ENCODE measurements at places on chromosomes 4 and X.
A peak's percentile ranks its signal among the peaks of the same experiment; 100 is the strongest.

DNA sequence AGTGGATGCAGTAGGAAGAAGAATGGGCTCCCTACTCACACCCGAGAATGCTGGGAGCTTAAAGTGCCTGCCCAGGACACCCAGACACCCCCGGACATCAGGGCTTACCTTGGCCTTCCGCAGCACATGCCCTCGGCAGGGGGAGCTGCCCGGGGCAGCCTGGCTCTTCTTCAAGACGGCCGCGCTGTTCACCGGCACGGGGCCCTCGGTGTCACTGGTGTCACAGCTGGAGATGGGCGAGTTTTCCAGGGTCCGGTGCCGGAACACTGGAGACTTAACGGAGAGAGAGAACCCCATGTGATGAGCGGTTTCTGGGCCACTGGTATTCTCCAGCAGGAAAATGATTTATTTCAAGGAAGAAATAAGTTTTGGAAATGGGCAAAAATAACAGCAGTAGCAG is 170.9 kb downstream of the AFAP1 start:
- H3K27me3 ChIP-seq = no peaks in the 10 kb centered on the region
- H3K36me3 ChIP-seq = peaks cover 100% of the 10 kb centered on the region
- no peak overlapping the region for H3K4me3 ChIP-seq
- peaks cover 4% of the 10 kb centered on the region for H3K4me1 ChIP-seq

DNA sequence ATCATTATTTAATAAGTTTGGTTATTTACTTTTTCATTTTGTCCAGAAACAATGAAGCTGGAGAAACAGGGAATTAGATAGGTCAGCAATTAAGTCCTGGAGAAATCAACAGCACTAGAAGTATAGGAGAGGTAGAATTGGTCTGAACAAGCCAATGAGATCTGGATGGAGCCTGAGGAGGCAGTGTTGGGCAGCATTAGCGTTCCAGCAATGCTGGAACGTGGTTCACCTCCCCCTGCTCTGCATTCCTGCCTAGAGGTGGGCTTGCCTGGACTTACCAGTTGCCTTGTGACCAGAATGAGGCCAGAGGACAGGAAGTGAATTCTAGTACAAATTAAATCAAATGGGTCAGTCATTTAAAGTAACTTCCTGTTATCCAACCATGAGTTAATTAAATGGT is 4.6 kb downstream of the RASSF6 start:
- H3K27ac ChIP-seq = no peak overlapping the region
- H3K4me3 ChIP-seq = no peak overlapping the region
- no peaks in the 10 kb centered on the region for H3K4me1 ChIP-seq
- no peak for DNase-seq

- H3K36me3 ChIP-seq = no peaks in the 10 kb centered on the region
- no peak for DNase-seq
- no peaks in the 10 kb centered on the region for H3K27me3 ChIP-seq
- H3K4me3 ChIP-seq = no peak overlapping the region
- H3K4me1 ChIP-seq = peaks cover 6% of the 10 kb centered on the region
Measured at GRCh38 chr4:88802585-88803286, 105.1 kb upstream of the NAP1L5 start.

GRCh38 chr4:28523681-28524190 is 1663.1 kb downstream of the STIM2 start:
- H3K4me3 ChIP-seq = no peak overlapping the region
- H3K27ac ChIP-seq = no peak overlapping the region
- no peaks in the 10 kb centered on the region for H3K4me1 ChIP-seq
- H3K27me3 ChIP-seq = no peaks in the 10 kb centered on the region
- no peak for DNase-seq
- H3K36me3 ChIP-seq = no peaks in the 10 kb centered on the region

DNA sequence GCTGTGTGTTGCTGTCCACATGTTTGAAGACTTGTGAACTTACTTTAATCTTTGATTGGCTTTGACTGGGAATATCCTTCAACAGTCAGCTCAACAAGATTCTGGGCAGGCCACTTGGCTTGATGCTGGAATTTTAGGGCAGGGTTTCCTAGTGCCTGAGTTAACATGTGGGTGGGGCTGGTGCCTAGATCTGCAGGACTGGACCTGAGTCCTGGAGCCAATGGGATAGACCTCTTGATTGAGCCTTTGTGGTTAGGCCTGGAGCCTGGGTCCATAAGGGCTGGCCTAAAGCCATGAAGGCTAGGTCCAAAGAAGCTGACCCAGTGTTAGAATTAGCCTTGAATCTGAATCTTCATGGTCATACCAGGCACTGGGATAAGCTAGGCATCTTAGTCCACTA is 757.1 kb upstream of the ADGRL3 start:
- DNase-seq = peak; percentile 27
- H3K27ac ChIP-seq = no peak overlapping the region
- no peaks in the 10 kb centered on the region for H3K4me1 ChIP-seq
- no peak overlapping the region for H3K4me3 ChIP-seq
- H3K36me3 ChIP-seq = no peaks in the 10 kb centered on the region

DNA sequence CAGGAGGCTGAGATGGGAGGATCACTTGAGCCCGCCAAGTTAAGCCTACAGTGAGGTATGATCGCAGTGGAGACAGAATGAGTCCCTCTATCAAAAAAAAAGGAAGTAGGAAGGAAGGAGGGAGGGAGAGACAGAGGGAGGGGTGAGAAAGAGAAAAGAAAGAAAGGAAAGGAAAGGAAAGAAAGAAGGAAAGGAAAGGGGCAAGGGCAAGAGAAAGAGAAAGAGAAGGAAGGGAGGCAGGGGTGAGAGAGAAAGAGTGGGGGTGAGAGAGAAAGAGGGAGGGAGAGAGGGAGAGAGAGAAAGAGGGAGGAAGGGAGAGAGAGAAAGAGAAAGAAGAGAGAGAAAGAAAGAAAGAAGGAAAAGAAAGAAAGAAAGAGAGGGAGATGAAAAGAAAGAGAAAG is 13.2 kb downstream of the ELF2 start:
- DNase-seq = no peak
- no peaks in the 10 kb centered on the region for H3K27me3 ChIP-seq
- H3K27ac ChIP-seq = no peak overlapping the region
- H3K4me1 ChIP-seq = peaks cover 6% of the 10 kb centered on the region

- H3K4me1 ChIP-seq = peaks cover 3% of the 10 kb centered on the region
- no peaks in the 10 kb centered on the region for H3K27me3 ChIP-seq
- H3K36me3 ChIP-seq = no peaks in the 10 kb centered on the region
Measured at GRCh38 chr4:106530821-106531220, 162.2 kb upstream of the GIMD1 start.

DNA sequence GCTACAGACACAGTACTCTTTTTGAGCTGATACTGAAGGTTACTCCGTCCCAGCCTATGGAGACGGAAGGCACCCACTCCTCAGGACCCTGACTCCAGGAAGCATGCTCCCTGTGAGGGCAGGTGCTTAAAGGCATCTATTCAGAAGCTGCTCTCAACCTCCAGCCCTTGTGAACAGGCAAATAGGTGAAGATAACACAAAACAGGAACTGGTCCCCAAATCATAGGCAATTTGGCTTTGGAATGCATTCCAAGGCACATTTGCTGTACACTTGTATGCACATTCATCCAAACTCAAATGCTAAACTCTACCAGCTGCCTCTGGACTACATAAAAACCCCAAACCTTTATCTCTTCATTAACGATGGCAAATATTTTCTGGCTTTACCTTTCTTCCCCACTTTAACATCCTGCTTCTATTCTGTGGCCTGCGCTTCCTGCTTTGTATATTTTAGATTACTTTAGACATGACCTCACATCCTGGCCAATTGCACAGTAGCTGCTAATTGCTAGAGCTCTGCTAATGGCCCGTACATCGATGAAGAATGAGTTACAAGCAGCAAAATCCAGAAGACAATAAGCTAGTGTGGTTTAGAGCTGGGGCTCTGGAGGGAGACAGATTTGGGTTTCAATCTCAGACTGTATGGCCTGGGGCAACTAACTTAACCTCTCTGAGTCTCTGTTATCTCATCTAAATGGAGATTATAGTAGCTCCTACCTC is 3.2 kb downstream of the SEL1L3 start:
- peaks cover 30% of the 10 kb centered on the region for H3K4me1 ChIP-seq
- H3K4me3 ChIP-seq = no peak overlapping the region
- no peaks in the 10 kb centered on the region for H3K27me3 ChIP-seq
- no peak overlapping the region for H3K27ac ChIP-seq
- DNase-seq = no peak

DNA sequence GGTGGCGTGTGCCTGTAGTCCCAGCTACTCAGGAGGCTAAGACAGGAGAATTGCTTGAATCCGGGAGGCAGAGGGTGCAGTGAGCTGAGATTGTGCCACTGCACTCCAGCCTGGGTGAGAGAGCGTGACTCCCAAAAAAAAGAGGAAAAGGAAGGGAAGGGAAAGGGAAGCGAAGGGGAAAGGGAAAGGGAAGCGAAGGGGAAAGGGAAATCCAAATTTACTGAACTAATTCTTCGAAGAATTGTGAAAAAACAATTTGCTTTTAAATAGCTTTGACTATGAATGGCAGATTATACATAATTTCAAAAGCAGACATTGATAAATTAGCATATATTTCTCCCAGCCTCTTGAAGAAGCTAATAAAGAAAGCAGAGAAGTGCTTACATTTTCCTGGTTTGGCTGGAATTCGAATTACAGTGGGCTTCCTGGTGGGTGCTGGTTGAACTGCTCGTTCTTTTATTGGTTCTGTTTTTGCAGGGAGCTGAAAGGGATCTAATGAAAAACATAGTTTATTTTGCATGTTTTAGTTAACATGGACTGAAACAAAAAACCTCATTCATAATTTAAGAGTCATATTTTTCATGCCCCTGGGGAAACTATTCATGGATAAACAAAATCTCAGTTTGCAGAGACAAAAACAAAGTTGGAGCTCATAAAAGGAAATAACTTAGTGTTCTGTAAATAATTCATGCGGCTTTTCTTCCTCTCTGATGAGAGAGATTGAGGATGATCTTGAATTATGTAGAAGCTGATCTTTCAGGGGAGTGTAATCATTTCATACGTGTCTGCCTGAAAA is 66.0 kb downstream of the RPS3A start:
- peak overlapping the region; percentile 49 for H3K27ac ChIP-seq
- H3K36me3 ChIP-seq = no peaks in the 10 kb centered on the region
- H3K27me3 ChIP-seq = no peaks in the 10 kb centered on the region
- DNase-seq = no peak

GRCh38 chr4:11451716-11452115 is 23.0 kb upstream of the HS3ST1 start:
- DNase-seq = no peak
- H3K4me1 ChIP-seq = no peaks in the 10 kb centered on the region
- H3K27me3 ChIP-seq = no peaks in the 10 kb centered on the region
- no peaks in the 10 kb centered on the region for H3K36me3 ChIP-seq

DNA sequence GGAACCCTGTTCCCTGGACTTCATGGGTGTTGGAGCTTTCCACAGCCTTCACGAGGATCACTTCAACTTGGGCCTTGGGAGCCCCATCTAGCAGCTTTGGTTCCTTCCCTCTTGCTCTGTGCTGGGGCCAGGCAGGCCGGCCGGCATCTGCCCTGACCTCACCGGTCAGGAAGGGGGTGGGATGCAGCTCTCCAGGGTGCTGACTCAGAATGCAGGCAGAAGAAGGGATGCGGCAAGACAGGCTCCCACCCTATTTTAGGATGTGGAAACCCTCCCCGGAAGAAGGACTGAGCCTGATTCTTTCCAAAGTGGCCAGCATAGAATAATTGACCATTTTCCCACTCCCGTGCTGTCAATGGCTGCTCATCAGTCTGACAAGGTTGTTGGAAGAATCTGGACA is 47.1 kb downstream of the FHDC1 start:
- H3K27ac ChIP-seq = no peak overlapping the region
- no peaks in the 10 kb centered on the region for H3K36me3 ChIP-seq
- H3K27me3 ChIP-seq = peaks cover 4% of the 10 kb centered on the region

DNA sequence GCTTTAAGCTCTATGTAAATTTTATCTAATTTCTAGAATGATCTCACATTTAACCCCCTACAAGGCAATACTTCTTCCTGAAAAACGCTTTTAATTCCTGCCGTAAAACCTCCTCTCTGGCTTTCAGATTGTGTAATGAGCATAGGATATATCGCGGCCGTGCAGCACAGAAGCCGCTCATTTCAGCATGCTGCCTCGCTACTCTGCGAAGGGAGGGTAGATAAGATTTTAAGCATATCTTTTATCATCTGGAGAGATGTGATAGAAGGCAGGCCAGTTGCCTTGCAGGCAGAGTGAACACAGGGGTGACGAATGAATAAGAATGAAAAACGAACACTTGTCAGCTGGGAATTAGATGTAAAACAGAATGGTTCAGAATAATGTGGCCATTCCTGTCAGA is 265.5 kb downstream of the UNC5C start:
- no peak overlapping the region for H3K4me3 ChIP-seq
- no peaks in the 10 kb centered on the region for H3K36me3 ChIP-seq
- no peaks in the 10 kb centered on the region for H3K4me1 ChIP-seq
- no peaks in the 10 kb centered on the region for H3K27me3 ChIP-seq
- no peak overlapping the region for H3K27ac ChIP-seq

DNA sequence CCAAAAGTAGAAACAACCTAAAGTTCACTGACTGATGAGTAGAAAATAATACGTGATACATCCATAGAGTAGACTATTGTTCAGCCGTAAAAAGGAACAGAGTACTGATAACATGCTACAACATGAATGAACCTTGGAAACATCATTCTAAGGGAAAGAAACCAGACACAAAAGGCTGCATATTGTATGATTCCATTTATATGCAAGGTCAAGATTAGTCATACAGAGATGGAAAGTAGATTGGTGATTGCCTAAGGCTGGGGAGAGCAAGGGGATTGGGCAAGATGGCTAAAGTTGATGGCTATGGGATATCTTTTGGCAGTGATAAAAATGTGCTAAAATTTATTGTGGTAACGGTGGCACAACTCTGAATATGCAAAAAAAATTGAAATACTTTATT is 209.1 kb downstream of the RELL1 start:
- H3K36me3 ChIP-seq = no peaks in the 10 kb centered on the region
- no peaks in the 10 kb centered on the region for H3K27me3 ChIP-seq
- H3K4me1 ChIP-seq = no peaks in the 10 kb centered on the region
- H3K4me3 ChIP-seq = no peak overlapping the region
- no peak overlapping the region for H3K27ac ChIP-seq

DNA sequence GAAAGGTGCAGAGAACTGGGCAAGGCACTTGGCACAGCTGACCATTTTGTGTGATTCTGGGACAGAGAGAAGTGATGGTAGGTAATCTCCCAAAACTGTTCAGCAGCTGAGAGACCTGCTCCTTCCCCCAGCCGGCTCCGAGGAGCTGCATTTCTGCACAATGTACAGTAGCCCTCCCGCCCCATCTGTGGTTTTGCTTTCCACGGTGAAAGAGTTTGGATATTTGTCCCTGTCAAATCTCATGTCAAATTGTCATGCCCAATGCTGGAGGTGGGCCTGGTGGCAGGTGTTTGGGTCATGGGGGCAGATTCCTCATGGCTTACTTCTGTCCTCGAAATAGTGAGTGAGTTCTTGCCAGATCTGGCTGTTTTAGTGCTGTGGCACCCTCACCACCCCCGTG is 90.5 kb upstream of the CD99 start:
- H3K27ac ChIP-seq = no peak overlapping the region
- no peak overlapping the region for H3K4me3 ChIP-seq
- H3K4me1 ChIP-seq = no peaks in the 10 kb centered on the region
- no peaks in the 10 kb centered on the region for H3K27me3 ChIP-seq
- no peaks in the 10 kb centered on the region for H3K36me3 ChIP-seq

DNA sequence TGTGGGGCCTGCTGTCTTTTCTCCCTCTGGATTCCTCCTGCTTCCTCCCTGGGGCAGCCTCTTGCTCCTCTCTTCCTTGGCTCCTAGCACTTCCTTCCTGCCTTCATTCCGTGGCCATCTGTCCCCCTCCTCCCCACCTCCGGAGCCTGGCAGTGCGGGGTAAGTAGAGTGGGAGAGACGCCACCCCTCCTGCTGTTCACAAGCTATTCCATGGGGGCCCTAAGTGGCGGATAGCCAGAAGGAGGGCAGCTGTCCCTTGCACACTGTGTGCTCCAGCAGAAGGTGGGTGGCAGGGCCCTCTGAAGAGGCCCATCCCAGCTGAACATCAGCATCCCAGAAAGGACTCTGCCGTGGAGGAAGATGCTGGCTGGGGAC is 27.4 kb downstream of the CCNQ start:
- no peaks in the 10 kb centered on the region for H3K36me3 ChIP-seq
- no peak overlapping the region for H3K27ac ChIP-seq
- H3K4me3 ChIP-seq = no peak overlapping the region
